GM23338 (cell line): ENCODE measurements at places on chromosomes 5 and 9.

DNA sequence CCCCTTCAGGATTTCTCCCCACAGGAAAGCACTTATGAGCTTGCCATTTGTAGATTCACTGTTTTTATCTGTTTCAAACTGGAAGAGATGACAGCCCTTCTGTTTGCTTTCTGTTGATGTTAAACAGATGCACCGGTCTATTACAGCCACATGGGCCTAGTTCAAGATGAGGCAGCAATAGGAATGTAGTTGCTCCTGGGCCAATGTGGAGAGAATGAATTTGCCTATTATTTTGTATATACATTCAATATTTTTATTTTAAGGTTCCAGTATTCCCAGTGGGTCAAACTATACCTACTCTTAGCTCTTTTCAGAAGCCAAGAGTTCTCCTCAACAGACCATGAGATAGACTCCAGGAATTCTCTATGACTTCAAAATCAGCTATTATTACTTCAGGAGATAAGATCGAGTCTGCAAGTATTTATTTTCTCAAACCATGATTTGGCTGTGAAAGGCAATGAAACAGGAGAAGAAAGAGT, 461.6 kb downstream of the RASEF start:
- no peak for DNase-seq

DNA sequence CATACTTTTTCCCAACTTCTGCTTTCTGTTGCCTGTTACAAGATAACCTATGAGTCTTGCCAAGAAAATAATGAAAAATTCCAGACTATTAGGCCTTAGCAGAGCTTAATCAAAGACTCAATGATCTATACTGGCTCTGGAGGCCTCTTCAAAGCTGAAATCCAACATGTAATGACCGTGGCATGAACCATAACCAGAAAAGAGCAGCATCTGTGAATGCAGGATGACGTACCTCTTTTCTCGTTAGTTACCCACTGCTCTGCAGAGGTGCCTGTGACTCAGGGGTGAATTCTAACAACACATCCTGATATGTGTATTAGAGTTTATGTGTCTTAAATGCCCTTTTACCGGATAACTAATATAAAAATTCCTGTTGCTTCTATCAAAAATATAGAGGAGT, 645.4 kb downstream of the PRELID2 start:
- DNase-seq: no peak

DNA sequence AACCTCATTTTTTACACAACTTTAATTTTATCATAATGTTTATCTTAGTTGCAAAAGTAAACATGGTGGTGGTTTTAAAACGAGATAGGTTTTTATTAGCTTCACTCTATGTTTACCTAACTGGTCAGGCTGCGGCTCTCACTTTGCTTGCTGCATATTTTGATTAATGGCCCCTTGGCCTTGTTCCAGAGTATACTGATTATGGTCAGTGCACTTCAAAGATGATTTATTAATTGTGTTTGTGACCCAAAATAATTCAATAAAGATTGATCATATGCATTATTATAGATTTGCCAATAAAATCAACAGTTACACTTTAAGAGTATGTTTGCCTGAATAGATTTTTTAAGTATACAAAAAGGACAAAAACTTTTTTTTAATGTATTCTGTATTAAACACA, 188.0 kb downstream of the XRCC4 start:
- no peak for DNase-seq

GRCh38 chr5:122292332-122292731, 19.7 kb upstream of the SNCAIP start:
- no peak for DNase-seq

- no peak for DNase-seq
Observed at GRCh38 chr5:179224741-179225140, 120.5 kb downstream of the ADAMTS2 start.

DNA sequence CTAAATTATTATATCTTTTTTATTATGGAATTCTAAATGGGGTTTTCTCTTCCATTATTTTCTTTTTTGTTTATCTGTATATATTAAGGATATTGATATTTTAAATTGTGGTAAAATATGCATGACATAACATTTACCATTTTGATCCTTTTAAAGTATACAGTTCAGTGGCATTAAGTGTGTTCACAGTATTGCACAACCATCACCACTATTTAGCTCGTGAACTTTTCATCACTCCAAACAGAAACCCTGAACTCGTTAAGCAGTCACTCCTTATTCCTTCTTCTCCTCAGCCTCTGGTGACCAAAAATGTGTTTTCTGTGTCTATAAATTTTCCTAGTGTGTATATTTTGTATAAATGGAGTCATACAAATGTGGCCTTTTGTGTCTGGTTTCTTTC, 188.2 kb downstream of the CCDC171 start:
- no peak for DNase-seq

GRCh38 chr5:59069438-59070079, 486.7 kb downstream of the RAB3C start:
- no peak for DNase-seq

GRCh38 chr5:113705657-113706056, 192.2 kb downstream of the YTHDC2 start:
- DNase-seq: no peak

- no peak for DNase-seq
Observed at GRCh38 chr9:121283856-121284732, 16.1 kb downstream of the GSN start.

DNA sequence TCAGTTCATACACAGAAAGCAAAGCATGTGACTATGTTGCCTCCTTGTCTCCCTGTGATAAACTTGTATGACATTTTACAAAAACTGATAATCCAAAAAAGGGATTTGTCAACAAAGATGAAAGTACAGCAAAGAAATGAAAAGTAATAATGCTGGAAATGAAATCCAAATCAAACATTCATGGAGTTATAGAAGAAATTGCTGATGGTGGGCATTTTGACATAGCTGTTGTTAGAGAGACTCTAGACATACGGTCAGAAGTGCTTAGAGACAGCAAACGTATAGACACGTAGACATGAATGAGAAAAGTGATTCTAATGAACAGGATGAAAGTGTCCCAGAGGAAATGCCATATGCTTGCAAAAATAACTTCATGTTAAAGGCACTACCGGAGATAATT, 186.9 kb upstream of the RGMB start:
- no peak for DNase-seq

- no peak for DNase-seq
Observed at GRCh38 chr5:149224282-149224681, 47.4 kb upstream of the AFAP1L1 start.

DNA sequence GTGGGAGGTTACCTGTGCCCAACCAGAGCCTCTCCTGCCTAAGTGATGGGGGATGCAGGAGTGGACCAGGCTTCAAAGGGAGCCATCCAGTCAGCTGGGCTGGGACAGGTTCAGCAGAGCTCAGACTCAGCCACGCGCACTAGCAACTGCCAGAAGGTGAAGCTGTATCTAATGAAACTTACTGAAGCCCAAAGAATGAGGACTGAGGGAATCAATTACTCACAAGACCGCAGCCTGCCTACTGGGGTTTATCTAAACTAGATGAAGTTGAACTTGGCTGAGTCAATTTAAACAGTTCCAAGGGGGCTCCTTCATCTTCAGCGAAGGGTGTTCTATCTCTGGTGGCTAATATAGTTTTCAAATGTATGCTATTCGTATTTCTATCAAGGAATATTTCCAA, 11.4 kb downstream of the HAND1 start:
- DNase-seq: peak; percentile 3

GRCh38 chr9:114680259-114681001, 1.6 kb downstream of the TEX48 start:
- DNase-seq: peak; percentile 25

- no peak for DNase-seq
Observed at GRCh38 chr5:151079838-151080612, 809 bp downstream of the TNIP1 start.

DNA sequence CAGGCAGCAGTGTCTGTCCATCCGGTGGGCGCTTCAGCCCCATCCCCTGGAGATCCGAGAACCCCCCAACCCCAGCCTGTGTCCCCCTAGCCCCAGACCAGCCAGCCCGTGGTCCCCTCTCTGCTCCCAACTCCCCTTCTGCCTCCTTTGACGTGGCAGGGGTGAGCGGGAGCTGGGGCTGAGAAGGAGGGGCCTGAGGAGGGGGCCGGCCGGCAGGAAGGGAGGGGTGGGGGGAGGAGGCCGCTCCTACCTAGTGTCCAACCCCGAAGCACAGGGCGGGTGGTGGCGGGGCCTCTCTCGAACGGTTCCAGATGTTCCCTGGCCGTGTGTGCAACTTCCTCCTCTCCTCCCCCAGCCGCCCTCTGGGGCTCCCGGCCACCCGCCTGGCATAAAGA, 31.0 kb downstream of the GOLGA2 start:
- DNase-seq: peak; percentile 87

DNA sequence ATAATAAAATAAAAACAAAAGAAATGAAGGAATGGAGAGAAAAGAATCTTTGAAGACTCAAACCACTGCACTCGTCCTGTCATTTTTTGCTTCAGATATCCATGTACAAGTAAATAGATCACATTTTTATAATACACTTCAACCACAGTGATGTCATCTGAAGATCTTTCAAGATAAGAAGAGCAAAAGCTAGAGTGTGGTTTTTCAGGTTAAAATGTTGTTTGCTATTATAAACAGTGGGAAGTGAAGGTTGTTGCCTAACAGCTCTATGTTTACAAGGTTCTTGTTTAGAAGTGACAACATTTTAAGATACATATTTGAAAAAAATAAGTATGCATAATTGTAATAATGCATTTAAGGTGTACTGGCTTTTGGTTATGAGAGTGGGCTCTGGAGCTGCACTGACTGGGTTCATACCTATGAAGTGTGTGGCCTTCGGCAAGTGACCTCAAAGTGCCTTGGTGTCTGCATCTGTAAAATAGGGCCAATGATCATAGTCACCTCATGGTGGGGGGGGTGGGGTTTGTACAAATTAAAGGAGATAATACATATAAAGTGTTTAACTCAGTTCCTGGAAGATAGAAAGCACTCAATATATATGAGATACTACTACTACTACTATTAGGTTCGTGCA, 45.5 kb upstream of the IL7R start:
- DNase-seq: no peak

- DNase-seq: no peak
Observed at GRCh38 chr5:1255081-1255561, 29.9 kb downstream of the SLC6A18 start.

- no peak for DNase-seq
Observed at GRCh38 chr5:97000391-97000790, 64.5 kb downstream of the LNPEP start.

DNA sequence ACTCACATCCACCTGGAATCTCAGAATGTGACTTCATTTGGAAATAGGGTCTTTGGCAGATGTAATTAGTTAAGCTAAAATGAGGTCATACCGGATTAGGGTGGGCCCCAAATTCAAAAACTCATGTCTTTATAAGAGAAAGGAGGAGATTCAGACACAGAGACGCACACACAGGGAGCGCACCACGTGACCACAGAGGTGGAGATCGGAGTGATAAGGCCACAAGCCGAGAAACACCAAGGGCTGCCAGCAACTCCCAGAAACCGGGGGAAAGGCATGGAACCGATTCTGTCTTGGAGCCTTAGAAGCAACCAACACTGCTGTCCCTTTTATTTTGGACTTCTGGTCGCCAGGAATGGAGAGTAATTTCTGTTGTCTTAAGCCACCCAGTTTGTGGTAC, 31.8 kb upstream of the LMX1B start:
- DNase-seq: no peak

GRCh38 chr9:114552706-114553105, 34.9 kb upstream of the ATP6V1G1 start:
- no peak for DNase-seq

DNA sequence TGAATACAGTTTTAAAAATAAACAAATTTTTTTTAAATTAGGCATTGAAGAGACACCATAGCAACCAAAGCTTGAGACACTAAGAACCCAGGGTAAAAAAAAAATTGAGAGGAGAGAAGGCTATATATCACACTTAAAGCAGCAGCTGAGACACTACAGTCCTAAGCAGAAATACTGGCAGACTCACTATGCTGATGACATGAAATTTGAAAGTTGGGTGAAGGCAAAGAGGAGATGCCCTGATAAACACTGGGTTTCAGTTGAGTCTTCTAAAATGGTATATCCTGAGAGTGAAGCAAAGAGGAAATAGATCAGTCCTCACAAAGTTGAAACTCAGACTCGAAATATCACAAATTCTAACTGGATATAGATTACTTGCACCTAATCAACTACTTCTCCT, 419.9 kb upstream of the CDH9 start:
- DNase-seq: no peak

- DNase-seq: no peak
Observed at GRCh38 chr9:114864471-114864870, 58.6 kb upstream of the TNFSF15 start.

DNA sequence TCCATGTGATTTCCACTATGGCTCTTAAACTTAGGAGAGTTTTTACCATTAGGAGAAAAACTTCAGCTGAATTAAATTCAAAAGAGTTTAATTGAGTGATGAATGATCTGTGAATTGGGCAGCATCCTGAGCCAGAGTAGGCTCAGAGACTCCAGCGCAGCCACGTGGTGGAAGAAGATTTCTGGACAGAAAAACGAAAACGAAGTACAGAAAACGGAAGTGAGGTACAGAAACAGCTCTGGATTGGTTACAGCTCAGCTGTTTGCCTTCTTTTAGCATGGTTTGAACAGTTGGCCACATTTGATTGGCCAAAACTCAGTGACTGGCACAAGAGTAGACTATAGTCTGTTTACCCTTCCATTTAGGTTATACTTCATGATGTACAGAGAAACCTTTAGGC, 69.2 kb upstream of the PLPP1 start:
- DNase-seq: no peak

GRCh38 chr9:6052293-6052919, 37.0 kb upstream of the RANBP6 start:
- no peak for DNase-seq

- no peak for DNase-seq
Observed at GRCh38 chr9:127078336-127078735, 44.1 kb downstream of the ANGPTL2 start.

DNA sequence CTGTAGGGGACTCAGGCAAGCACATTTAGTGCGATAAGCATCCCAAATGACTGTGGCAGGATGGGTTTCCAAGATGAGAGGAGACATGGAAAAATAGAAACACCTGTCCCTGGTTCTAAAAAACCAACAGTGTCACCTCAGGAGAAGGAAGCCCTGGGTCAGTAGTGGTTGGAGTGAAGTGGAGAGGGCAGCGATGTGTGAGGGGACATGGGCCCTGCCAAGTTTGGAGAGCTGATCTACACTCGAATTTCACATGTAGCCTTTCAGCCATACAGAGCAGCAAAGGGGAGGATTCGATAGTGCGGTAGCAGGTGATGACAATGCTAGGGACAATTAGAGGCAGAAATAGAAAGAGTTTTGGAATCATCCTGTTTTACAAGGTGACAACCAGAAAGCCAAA, 32.6 kb upstream of the LHX2 start:
- no peak for DNase-seq

GRCh38 chr9:133101356-133102189, 19.5 kb downstream of the RALGDS start:
- no peak for DNase-seq

DNA sequence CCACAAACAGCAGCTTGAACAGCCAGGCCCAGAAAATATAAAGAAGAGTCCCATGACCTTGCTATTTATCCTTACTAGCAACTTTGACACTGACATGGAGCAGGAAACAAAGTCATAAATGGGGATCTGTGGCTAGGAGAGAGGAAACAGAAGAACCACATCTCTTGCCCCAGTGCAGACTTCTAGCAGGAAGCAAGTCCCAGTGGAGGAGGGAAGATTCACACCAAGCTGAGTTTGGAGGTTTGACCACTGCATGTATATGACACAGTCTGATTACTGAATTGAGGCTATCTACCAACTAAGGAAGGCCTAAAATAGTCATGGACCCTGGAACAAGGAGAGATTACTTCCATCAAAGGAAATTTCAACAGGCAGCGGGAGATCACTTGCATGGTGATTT, 51.4 kb downstream of the CDH6 start:
- no peak for DNase-seq
